ENCODE measurements at places on chromosomes 2 and 18.

GRCh38 chr18:13615432-13615861 lies 110.9 kb downstream of the FAM210A start:
- DNase-seq, result no peak

GRCh38 chr2:227783404-227784138 lies 30.1 kb upstream of the CCL20 start:
- peak; percentile 54 for DNase-seq

- no peak for DNase-seq
Observed at GRCh38 chr2:159902722-159903121, 104.7 kb upstream of the CD302 start.

DNA sequence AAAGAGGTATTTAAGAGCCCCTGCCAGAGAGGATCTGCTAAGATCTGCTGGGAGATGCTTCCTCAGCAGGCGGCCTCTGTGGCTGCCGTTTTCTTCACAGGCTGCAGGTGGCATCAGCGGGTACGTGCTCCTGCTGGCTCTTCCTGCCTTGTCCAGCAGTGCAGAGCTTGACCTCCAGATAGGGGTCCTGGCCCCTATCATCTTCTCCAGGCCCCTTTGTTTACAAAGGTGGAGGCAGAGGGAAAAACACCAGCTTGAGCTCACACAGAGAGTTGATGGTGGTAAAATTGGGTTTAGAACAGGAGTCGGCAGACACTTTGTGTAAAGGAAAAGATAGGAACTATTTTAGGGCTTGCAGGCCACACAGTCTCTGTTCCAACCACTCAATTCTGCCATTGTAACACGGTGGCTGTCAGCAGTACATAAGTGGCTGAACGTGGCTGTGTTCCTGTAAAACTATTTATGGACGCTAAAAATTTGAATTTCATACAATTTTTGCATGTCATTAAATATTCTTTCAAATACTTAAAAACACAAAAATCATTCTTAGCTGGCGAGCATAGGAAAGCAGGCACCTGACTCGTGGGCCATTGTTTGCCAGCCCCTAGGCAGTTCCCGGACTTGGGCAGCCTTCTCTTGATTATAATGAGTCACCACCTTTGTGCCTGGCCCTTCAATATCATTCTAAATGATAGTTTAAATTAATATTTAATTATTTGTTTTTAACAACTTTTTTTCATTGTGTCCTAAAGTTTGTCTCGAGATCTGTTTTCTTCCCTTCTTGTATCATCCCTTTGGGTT lies 98.2 kb upstream of the B3GNT7 start:
- peak; percentile 24 for DNase-seq

GRCh38 chr2:174681099-174682006 lies 82.9 kb downstream of the CHRNA1 start:
- DNase-seq, result no peak

All from CD4-positive, alpha-beta T cell treated with Interleukin-21 for 1 hour (primary cell).